NB4 (cell line): ENCODE measurements at places on chromosomes 2 and 18.

GRCh38 chr18:50711386-50711785 lies 108.4 kb downstream of the MRO start:
- DNase-seq = no peak

- DNase-seq = no peak
Measured at GRCh38 chr2:187150670-187151069, 297.4 kb downstream of the CALCRL start.

- DNase-seq = no peak
Measured at GRCh38 chr2:130355172-130355577, 681 bp upstream of the PTPN18 start.

GRCh38 chr2:166520604-166521003 lies 26.6 kb upstream of the SCN7A start:
- DNase-seq = no peak

DNA sequence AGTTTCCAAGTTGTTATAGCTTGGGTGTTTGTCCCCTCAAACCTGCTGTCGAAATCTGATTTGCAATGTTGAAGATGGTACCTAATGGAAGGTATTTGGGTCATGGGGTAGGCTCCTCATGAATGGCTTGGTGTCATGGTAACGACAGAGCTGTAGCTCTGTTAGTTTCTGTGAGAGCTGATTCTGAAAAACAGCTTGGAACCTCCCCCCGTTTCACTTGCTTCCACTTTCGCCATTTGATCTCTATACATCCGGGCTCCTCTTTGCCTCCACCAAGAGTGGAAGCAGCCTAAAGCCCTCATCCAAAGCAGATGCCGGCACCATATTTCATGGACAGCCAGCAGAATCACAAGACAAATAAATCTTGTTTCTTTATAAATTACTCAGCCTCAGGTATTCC lies 1035.1 kb upstream of the SLC39A10 start:
- DNase-seq = no peak
